ENCODE measurements at places on chromosomes 4 and X.

DNA sequence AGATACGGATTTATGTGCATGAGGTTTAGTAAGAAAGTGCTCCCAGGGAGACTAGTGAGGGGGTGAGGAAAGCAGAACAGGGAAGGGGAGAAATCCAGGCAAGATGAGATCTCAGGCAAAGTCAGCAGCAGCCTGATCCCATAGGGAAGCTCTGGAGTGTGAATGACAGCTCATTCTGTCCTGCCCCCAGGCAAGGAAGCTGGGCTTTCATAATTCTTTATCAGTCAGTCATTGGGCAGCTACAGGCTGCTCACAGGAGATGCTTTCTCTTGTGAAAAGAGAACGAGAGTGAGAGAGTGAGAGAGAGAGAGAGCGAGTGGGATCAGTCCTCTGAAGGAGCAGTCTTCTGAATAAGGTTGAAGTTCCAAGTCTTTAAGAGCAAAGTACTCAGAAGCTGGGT lies 48.1 kb downstream of the SRPX start:
- DNase-seq = no peak

DNA sequence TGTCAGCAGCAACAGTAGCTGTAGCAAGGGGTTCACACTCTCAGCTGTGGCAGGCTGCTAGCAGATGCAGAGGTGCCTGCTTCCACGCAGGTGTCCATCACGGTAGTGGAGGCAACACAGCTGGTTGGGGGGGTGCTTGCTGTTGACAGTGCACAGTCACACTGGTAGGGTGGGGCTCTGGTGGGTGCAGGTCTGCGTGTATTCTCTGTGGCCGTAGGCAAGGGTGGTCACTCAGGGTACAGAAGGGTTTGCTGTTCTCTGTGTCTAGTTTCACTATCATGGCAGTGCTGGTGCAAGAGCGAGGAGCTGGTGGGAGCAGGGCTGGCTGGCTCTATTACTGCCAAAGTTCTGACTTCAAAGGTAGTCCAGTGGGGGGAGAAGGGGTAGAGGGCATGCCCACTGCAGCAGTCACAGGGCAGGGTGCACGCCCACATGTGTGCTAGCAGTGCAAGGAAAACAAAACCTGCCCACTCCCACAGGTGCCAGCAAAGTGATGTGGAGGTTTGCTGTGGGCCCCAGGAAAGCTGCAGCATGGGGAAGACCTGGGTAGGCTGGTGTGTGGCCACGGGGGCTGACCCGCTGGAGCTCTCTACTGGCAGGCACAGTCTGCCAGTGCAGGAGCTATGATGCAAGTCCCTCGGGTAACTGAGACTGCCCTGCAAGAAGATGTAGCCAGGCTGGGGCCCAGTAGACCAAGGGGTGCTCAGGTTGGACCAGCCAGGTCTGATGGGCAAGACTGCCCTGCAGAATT lies 21.6 kb upstream of the WDR17 start:
- DNase-seq = no peak

DNA sequence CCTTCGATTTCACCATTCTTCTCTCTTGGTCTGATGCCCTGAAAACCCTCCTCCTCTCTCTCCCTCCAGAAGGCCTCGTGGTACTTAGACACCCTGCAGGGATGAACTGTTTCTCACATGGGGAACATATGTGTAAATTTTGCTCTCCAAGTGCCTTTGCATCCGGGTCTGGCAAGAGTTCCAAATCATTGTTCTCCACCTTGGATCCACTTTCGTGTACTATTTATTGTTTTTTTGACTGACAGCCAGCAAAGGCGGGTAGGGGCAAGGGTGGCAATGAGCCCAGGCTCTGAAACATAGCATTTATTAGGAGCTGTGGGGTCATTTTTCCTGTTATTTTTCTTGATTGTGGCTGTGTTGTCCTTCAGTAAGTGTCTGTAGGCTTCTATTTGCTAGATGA lies 81.7 kb downstream of the RTL5 start:
- DNase-seq = no peak

GRCh38 chr4:140088323-140088967 lies 65.5 kb downstream of the MAML3 start:
- DNase-seq = no peak

- no peak for DNase-seq
Measured at GRCh38 chr4:23237771-23238170, 545.0 kb downstream of the GBA3 start.

DNA sequence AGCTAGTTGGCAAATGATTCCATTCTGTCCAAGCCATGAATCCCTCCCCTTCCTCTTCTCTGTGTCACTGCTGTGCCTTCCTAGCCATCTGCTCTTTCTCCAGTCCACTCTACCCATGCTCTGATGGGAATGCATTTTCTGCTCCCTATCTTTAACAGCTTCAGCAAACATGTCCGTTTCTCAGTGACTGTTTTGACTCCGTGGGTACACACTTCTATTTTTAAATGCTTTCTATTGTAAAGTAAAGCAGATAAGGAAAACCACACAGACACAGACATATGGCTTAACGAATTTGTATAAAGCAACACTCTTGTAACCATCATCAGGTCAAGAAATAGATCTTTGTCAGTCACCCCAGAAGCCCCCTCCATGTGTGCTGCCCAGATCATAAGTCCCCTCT lies 72.4 kb upstream of the KLHL13 start:
- no peak for DNase-seq

DNA sequence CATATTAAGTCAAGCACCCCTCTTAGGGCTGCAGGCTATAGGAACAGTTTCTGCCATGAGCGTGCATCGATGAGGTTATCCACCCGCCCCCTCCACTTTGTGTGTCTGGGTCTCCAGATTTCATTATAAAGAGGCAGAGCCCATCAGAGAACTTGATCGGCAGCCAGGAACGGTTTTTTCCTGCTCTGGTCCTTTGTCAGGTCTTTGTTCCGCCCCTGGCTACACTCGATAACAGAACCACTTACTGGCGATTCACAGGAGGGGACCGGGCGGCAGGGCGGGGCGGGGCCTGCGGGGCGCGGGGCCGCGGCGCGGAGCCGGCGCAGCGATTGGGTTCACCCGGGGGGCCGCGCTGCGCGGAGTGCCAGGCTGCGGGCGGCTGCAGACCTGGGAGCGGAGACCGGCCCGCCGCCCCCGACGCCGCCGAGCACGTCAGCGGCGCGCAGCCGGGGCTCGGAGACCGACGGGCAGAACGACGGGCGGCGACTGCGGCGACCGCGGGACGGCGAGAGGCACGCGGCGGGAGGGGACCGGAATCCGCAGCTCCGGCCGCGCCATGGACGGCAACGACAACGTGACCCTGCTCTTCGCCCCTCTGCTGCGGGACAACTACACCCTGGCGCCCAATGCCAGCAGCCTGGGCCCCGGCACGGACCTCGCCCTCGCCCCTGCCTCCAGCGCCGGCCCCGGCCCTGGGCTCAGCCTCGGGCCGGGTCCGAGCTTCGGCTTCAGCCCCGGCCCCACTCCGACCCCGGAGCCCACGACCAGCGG lies at the start of gene SLC10A4:
TSS of gene SLC10A4 (plus strand) at position 338 of the 771 bp plus-strand sequence. CDS start at position 557, 219 bp downstream.
- peak; percentile 16 for DNase-seq

DNA sequence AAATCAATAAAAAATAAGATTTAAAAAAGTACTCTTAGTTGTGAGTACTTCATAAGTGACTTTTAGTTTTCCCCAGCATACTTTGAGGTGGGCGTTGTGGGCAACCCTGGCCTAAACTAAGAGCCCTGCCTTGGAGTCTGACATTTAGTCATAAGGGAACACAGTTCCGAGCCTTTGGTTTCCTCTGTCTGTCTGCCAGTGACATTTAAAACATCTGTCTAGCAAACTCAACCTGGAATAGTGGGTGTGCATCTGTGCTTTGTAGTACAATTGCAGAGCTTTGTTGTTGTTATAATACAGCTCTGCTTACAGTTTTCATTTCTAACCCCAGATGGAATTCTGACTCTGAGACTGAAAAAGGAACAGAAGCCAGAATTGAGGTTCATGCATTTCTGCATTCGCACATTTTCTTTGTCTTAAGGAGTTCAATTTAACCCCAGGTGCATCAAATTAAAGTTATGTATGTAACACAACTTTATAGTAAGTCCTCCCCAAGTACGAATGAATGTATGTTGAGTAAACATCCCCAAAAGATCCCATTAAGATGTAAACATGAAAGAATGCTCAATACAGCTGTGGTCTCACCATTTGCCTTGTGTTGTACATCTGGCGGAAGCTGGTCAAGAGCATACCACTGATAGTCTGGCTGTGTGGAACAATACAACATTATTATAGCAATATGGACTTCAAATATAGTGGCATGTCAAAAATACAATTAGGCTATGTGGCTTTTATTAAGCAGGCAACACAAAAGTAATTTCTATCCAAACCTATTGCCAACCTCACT lies 25.9 kb downstream of the TNIP3 start:
- peak; percentile 64 for DNase-seq

- DNase-seq = no peak
Measured at GRCh38 chrX:97987979-97988378, 1104.3 kb downstream of the RPA4 start.

DNA sequence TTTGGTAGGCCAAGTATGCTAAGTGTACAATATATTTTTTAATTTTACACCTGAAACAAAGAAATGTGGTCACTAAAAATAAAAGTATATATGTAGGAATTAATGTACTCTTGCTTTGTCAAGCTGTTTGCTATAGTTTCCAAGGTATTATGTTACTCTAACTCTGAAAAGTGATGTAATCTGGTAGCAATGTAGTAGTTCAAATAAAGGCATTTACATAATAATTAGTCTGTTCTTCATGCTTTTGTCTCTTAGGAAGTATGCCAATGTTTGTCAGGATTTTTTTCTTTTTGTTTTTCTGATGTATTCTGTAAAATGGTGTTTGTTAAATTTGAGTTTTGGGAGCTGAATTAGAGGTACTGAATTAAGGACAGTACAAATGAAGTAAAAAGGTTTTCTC lies 89.5 kb downstream of the PLS3 start:
- no peak for DNase-seq

GRCh38 chr4:33959519-33959918 lies 2284.8 kb downstream of the ARAP2 start:
- DNase-seq = no peak

GRCh38 chrX:24259544-24260240 lies 54.2 kb downstream of the SUPT20HL2 start:
- no peak for DNase-seq

GRCh38 chr4:185775792-185776555 lies 36.0 kb downstream of the SORBS2 start:
- no peak for DNase-seq

DNA sequence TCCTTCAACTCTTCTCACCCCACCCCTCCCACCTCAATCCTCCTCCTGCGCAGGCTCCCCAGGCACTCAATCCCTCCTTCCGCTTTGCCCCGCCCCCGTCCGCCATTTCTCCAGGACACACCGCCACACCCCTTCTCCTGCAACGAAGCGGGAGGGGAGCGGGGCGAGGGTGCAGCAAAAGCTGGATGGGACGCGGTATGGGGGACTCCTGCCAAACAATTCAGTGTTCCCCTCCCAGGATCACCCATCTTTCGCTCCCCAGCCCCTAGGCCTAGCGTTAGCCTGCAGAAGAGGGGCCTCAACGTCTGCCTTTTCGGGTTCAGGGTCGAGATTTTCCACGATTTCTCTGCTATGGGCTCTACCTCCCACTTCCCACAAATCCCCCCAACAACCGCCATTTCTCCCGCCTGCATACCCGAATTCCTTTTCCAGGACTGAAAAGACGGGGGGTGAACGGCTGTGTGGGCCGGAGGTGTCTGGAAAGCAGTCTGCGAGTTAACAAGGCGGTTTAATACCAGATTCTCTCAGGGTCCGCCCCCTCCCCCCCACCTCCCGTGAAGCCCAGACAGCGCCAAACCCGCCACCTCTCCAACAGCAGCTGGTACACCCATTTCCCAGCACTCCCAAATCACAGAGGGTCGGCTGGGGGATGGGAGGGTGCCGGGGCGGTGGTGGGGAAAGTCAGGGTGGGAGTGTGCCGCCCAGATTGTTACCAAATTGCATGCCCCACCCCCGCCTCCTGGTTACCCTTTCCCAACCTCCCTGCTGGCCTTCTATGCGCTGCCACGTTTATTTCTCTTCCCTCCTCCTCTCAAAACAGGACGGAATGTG lies 774 bp downstream of the ARMCX2 start:
- peak; percentile 48 for DNase-seq

DNA sequence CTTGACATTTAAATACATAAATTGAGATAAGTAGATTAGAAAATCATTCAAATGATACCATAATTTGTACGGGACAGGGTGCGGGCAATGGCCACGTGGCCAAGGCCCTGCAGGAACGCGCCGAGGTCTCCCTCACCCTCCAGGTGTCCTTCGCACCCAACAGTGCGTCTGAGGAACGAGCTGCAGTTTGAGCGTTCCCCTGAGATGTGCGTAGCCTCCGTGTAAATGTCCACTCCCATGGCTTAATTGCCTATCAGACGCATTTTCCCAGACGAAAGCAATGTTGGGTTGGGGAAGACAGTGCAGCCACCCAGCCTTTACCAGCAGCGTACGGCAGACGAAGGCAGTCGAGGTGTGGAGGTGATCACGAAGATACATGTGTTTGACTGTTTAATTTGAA lies 56.4 kb downstream of the CPLX1 start:
- no peak for DNase-seq

DNA sequence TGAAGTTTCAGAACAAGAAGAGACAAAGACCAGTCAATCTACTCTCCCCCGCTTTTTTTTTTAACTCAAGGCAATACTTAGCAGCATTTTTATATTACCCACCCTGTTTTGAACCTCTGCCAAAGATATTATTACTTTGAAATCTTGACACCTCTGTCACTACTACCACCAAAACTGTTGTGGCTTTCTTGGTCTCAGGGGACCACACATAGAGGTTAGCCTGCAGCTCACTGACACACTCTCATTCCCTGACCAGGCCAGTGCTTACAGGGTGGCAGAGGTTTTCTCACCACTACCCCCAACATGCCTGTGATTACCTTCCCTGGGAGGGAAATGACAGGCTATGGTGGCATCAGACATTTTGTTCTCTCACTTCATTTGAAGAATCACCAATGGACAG lies 137.4 kb upstream of the STIM2 start:
- DNase-seq = no peak

GRCh38 chr4:23091711-23092110 lies 399.0 kb downstream of the GBA3 start:
- no peak for DNase-seq

DNA sequence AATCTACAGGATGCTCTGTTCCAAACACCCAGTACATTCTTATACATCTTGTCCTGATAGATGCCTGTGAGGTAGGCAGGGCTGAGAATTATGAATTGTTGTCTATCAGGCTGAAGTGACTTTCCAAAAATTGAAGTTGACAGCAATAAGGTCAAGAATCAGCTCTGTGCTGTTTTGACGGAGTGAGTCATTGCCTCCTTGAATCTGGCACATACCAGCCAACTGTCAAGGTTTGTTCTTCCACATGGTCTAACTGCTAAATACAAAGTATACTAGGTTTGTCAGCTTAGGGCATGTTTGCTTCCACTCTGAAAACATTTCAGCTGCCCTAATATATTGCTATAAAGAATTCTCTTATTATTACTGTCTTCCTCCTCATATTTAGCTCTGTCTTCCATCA lies 32.3 kb downstream of the SH3RF1 start:
- no peak for DNase-seq

GRCh38 chrX:15524417-15524816 lies 23.8 kb downstream of the BMX start:
- DNase-seq = no peak

- peak; percentile 35 for DNase-seq
Measured at GRCh38 chr4:184453365-184454160, 20.8 kb downstream of the IRF2 start.

Measured in activated CD8-positive, alpha-beta memory T cell treated with anti-CD3 and anti-CD28 coated beads, Interleukin-2, amount 50 U/mL, for 4 hours (primary cell).